Activated naive CD4-positive, alpha-beta T cell (primary cell): ENCODE measurements at places on chromosomes 12 and 14.

DNA sequence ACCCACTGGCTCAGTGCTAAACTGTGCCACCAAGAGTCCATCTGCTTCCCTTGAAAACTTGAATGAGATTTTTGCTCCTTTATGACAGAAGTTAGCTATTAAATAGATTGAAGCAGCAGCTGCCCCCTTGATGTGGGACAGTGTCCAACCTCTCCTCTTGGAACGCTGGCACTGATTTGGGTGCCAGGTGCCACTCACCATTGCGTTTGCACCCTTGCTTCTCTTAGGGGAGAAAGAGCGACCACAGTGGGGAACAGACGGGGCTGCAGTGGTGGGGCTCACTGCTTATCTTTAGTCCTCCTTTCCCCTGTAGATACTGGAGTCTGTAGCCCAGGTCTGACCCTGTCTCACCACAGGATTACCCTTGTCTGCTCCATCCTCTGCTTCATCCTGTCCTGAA is 9.4 kb downstream of the EP400 start:
- no peak for DNase-seq

DNA sequence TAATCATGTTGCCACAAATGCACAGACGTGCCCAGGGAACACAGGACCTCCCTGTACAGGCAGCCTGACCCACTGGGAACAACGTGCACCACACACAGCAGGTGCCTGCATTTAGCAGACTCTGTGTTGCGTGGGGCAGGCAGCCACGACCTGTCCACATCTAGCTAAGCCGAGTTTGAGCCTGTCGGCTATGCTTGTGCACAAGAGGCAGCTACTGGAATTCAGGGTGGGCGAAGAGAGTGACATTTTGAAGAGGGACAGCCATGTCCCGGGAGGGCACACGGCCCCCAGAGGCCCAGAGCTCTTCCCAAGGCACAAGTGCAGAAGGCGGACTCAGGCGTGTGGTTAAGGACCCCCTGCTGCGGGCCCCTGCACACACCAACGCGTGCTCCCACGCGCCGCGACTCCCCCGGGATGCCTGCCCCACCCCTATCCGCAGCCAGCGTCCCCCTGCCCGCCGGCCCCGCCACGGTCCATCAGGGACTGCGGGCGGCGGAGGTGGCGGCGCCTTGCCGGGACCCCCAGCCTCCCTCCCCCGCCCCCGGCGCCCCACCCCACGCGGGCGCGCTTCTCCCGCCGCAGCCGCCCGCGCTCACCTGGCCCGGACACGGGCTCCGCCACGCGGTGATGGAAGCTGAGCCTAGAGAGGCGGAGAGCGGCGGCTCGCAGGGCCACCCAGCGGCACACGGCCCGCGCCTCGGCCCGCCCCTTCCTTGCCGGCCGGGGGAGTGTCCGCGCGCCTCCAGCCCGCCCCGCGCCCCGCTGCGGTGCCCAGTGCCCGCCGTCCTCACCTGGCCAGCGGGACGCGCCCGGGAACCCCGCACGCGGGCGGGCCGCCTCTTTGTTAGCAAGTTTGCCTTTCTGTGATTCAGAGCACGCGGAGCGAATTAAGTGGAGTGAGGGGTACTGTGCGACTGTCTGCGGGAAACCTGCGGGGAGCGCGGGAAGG is 125.3 kb upstream of the PRMT8 start:
- DNase-seq: no peak

GRCh38 chr14:25007832-25008231 is 42.1 kb downstream of the STXBP6 start:
- DNase-seq: no peak

DNA sequence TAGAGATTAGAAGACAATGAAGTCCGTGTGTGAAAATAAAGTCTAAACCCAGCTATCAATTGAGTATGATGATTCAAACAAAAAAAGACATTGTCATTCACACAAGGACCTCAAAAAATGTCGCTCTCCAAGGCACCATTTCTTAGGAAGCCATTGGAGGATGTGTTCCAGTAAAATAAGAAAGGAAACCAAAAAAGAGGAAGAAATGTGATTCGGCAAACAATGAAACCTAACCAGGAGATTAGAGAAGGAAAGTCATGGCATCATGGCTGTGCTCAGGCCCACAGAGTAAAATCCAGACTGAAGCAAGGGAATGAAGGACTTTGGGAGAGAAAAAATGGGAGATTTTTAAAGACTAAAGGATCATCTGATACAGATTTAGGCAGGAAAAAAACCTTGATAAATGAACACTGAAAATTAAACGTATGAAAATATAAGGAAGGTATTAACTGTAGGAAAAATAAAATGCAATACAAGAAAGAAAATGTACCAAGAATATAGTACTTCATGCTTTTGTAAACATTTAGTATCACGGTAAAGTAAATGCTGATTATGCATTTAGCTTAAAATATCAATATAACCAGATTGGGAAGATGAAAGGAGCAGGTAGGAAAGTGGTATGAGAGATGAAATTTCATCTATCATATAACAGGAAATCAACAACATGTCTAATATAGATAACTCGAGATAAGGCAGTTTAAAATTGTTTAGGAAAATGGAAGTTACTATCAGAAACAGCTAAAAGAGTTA is 38.2 kb upstream of the MTHFD1 start:
- DNase-seq: no peak
